Left ventricle myocardium inferior (tissue), 1 donor: ENCODE measurements at places on chromosomes 1 and 21.

DNA sequence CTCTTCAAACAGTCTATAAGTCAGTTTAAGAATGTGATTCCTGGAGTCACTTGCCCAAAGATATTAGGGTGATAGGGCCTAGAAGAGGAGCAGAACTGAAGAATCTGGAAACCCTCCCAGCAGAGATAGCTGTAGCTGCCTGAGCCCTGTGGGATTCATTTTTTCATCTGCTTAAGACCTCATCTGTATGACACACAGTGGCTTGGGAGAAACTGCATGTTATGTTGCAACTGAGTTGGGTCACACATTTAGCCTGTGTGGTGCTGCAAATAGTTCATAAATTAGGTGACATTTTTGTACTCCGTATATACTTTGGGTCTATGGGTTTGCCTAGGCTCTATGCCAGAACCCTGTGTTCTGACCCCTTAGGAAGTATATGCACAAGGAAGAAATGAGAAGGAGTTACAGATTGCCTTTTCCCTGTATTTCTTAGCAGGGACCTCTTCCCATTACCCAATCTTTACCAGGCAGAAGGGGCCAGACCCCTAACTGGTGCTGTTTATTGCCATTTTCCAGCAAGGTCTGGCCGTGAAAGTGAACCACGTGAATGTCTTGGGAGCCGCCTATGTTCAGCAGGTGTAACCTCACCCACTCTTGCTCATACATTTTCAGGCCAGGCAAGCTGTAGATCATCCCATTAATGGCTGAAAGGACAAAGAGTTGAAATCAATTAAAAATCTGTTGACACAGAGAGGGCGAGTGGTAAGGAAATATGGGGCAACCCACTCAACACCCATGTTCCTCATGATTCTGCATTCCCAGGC, 41.9 kb upstream of the SLC19A2 start:
- no peak overlapping the region for H3K27ac ChIP-seq
- H3K4me3 ChIP-seq = no peak overlapping the region
- H3K4me1 ChIP-seq = peaks cover 5% of the 10 kb centered on the region

DNA sequence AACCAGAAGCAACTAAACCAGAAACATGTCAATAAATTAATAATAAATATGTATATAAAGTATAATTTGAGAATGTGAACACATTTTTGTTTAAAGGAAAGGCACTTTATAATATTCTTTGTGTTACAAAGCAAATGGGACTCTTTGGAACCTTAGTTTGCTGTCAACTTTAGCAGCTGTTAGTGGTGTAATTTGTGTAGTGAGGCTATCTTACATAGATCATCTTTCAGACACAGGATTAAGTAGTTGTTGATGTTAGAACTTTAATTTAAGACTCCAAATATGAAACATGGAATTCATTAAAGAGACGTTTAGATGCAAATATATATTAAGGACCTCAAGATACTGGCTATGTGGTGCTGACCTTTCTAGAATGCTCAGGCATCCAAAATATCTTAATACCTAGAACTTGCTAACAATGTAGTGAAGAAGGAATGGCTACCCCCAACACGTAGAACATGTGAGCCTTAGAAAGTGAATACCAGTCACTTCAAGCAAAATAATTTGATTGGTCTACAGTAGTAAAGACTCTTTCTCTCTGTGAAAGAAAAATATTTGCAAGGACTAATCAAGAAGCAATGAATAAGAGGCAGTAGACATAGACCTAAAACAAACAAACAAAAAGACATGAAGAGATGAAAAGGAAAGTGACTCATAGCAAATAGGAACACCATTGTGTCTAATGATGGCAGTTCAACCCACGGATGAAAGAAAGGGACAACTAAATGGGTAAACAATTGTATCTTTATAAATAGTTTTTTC, 811.4 kb downstream of the USP25 start:
- peaks cover 5% of the 10 kb centered on the region for H3K36me3 ChIP-seq
- no peak overlapping the region for H3K4me3 ChIP-seq
- H3K27me3 ChIP-seq = no peaks in the 10 kb centered on the region

DNA sequence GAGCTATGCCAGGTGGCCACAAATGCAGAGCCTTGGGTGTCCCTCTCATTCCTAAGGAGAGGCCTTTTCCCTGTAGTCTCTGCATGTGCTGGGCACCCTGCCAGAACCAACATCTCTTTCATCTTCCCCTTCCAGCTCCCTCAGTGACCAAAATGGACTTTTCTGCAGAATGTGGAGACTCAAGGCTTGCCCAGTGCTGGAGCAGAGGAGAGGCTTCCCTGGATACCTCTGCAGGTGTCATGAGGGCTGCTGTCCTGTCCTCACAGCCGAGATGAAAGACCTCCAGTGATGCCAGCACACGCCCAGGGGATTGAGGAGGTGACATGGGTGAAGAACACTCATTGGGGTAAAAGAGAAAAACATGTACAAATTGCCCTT, 347.0 kb upstream of the AJAP1 start:
- peak overlapping the region; percentile 51 for H3K27ac ChIP-seq
- no peak for DNase-seq
- H3K36me3 ChIP-seq = no peaks in the 10 kb centered on the region
- H3K4me1 ChIP-seq = no peaks in the 10 kb centered on the region
- H3K27me3 ChIP-seq = peaks cover 10% of the 10 kb centered on the region
- no peak overlapping the region for H3K4me3 ChIP-seq

DNA sequence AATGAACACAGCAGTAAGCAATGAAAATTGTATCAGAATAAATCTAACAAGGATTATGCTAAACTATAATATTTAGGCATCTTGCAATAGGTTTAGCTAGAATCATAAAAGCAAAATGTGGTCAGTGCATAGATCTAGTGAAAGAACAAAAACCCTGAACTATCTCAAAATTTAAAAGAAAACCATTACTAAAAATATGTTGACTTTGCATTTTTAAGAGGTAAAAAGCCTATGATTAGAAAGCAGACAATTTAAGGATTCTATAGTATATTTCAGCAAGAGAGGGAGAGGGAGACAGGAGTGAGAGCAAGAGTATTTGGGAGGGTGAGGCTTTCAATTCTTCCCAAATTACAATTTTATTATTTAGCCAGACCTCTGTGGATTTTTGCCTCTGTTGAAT, 219.4 kb downstream of the TTLL7 start:
- no peaks in the 10 kb centered on the region for H3K36me3 ChIP-seq
- no peak overlapping the region for H3K27ac ChIP-seq
- no peaks in the 10 kb centered on the region for H3K27me3 ChIP-seq
- H3K4me1 ChIP-seq = no peaks in the 10 kb centered on the region
- no peak overlapping the region for H3K4me3 ChIP-seq

- H3K27ac ChIP-seq = no peak overlapping the region
- no peak overlapping the region for H3K4me3 ChIP-seq
- no peaks in the 10 kb centered on the region for H3K4me1 ChIP-seq
- H3K27me3 ChIP-seq = no peaks in the 10 kb centered on the region
Measured at GRCh38 chr1:96651517-96651916, 70.1 kb upstream of the PTBP2 start.
